ENCODE measurements at places on chromosomes 1 and 21. TPM values are rescaled to one million over a fixed set of nuclear protein-coding genes. Genes with fewer than 3 reads are reported as not detected.

The IFI44L gene
- total RNA-seq: 3.8 TPM

The SPRR2G gene
- not detected for total RNA-seq

The PCAT6 gene
- total RNA-seq: 1.0 TPM

The RUNX1 gene
- total RNA-seq: 67.8 TPM

The C1orf216 gene
- total RNA-seq: 15.9 TPM

The ARV1 gene
- total RNA-seq: 12.2 TPM

The DMBX1 gene
- 0.26 TPM for total RNA-seq

The EIF4G3 gene
- 121 TPM for total RNA-seq

The POU2F1 gene
- 22.9 TPM for total RNA-seq

The NEXN gene
- total RNA-seq: not detected

The NHLH1 gene
- 1.2 TPM for total RNA-seq

The TCHHL1 gene
- not detected for total RNA-seq

The FALEC gene
- not detected for total RNA-seq

DNA sequence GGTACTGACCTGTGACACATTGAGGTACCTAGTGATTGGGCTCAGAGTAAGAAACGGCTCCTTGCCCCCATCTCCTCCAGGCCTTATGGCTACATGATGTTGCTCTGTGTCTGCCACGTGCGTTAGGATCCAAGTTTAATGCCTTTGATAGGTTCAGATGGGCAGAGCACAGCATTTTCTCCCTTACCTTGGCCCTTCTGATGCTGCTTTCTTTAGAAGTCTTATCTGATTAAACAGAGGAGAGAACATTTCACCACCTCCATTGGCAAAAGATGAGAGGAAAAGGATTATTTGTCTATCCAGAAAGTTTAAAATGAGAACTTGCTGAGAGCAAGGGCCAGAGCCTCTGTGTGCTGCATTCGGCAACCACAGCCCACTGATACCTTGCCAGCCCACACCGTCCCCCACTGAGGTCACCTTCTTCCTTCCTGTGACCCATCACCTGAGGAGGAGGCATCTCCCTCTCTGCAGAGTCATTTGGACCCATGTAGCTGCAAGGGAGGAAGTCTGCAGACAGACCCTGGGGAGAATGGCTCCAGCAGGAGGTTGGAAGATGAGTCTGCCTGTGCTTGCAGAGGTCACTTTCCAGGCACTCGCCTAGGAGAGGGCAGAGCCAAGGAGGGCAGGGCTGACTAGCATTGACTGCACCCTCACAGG lies 16.7 kb downstream of the SHISA4 start:
- no peak for DNase-seq
- H3K4me1 ChIP-seq: no peaks in the 10 kb centered on the region
- H3K27ac ChIP-seq: no peak overlapping the region
- H3K27me3 ChIP-seq: peaks cover 7% of the 10 kb centered on the region

DNA sequence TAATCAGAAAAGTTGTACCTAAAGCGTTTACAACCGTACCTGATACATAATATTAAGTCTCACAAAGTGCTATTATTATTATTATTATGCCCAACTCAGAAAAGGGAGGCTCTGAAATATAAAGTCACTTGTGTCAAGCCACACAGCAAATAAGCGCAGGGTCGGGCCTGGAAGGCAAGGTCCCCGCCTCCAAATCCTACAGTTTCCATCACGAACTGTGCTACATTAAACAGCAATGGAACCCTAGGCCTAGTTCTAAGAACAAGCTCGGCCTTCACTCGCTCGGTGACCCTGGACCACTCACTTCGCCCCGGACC lies 549 bp downstream of the PARS2 start:
- no peak for DNase-seq
- peak overlapping the region; percentile 91 for H3K4me3 ChIP-seq
- H3K4me1 ChIP-seq: peaks cover 33% of the 10 kb centered on the region

DNA sequence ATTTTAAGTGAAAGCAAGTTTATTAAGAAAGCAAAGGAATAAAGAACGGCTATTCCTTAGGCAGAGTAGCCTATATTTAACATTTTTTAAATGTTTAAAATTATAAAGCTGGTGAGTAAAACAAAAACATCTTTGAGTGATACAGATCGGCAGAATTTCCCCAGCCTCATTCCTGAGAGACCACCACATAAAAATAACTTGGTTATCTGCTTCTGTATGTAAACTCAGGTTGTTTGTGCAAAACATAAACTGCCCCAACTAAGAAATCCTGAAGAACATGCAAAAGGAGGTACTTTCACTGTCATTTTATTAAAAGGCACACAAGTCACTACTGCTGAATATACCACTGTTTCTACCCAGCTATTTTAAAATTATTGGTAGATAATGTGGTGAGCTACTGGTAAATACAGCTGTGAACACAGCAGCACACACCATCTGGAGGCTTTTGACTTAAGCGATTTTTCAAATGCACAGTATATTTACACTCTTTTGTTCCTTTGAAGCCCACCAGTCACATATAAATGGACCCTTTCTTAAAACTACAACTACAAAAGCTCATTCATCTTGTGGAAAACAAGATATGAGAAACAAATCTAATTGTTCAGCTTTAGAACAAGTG lies 119.3 kb downstream of the RERE start:
- no peaks in the 10 kb centered on the region for H3K27me3 ChIP-seq
- no peak overlapping the region for H3K4me3 ChIP-seq
- no peak for DNase-seq

DNA sequence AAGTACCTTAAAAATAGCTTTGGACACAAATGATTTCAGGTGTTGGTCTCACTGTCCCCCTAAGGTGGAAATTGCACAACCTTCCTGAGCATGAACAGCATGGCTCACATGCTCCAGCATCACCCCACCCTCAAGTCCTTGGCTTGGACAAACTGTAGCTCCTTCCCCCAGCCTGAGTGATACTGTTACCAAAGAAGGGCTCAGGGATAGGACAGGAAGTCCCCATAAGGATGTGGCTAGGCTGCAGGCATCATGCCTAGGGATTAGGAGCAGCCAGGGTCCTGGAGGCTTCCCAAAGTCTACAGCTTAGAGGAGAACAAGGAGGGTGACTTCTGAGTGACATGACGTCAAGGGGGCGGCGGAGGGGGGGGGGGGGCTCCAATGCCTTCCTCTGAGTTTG lies 10.1 kb downstream of the FAM78B start:
- no peak for DNase-seq
- H3K36me3 ChIP-seq: no peaks in the 10 kb centered on the region
- peaks cover 8% of the 10 kb centered on the region for H3K27me3 ChIP-seq
- no peak overlapping the region for H3K4me3 ChIP-seq
- no peaks in the 10 kb centered on the region for H3K4me1 ChIP-seq
- H3K27ac ChIP-seq: no peak overlapping the region

DNA sequence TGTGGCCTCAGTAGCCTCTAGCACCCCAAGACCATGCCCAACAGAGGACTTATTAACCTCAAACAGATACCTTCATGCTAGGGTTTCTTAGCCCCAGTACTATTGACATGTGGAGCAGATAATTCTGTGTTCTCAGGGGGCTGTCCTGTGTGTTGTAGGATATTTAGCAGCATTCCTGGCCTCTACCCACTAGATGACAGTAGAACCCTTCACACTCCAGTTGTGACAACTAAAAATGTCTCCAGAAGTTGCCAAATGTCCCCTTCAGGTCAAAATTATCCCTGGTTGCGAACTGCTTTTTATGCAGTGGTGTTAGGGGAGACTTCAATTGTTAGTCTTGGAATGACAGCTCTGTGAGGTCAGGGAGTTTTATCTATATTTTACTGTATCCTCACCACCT lies 8.1 kb downstream of the KAZN start:
- no peak overlapping the region for H3K4me3 ChIP-seq
- no peak for DNase-seq
- H3K36me3 ChIP-seq: no peaks in the 10 kb centered on the region
- H3K4me1 ChIP-seq: no peaks in the 10 kb centered on the region

GRCh38 chr1:223741861-223742260 lies 29.5 kb downstream of the CAPN2 start:
- H3K27ac ChIP-seq: no peak overlapping the region
- no peak for DNase-seq
- no peaks in the 10 kb centered on the region for H3K4me1 ChIP-seq
- no peaks in the 10 kb centered on the region for H3K27me3 ChIP-seq

GRCh38 chr1:186799689-186800054 lies 29.1 kb upstream of the PLA2G4A start:
- H3K4me3 ChIP-seq: no peak overlapping the region
- no peak for DNase-seq
- no peak overlapping the region for H3K27ac ChIP-seq
- H3K4me1 ChIP-seq: no peaks in the 10 kb centered on the region
- H3K27me3 ChIP-seq: no peaks in the 10 kb centered on the region

GRCh38 chr1:54609301-54609921 lies 13.9 kb downstream of the FAM151A start:
- no peak overlapping the region for H3K4me3 ChIP-seq
- H3K4me1 ChIP-seq: peaks cover 7% of the 10 kb centered on the region
- H3K27me3 ChIP-seq: no peaks in the 10 kb centered on the region
- DNase-seq: peak; percentile 48
- H3K36me3 ChIP-seq: no peaks in the 10 kb centered on the region

DNA sequence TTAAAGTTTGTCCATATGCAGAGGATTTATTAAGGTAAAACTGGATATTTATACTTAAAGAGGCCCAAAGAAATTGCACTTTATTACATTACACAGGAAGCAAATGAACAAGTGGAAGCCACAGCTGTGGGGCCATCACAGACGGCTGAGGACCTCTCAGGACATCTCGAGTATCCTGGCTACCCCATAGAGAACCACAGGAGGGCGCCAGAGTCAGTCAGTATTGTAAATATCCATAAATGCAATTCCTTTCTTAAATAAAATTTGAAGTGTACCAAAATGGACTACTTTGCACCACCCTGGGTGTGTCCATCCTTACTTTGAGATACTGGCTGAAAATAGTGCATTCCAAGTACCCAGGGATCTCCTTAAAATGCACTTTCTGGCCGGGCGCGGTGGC lies 257.2 kb downstream of the MRPL39 start:
- no peaks in the 10 kb centered on the region for H3K4me1 ChIP-seq
- H3K4me3 ChIP-seq: no peak overlapping the region
- peaks cover 7% of the 10 kb centered on the region for H3K36me3 ChIP-seq
- DNase-seq: no peak
- no peak overlapping the region for H3K27ac ChIP-seq

- H3K36me3 ChIP-seq: no peaks in the 10 kb centered on the region
- peaks cover 7% of the 10 kb centered on the region for H3K4me1 ChIP-seq
- H3K27ac ChIP-seq: no peak overlapping the region
- DNase-seq: peak; percentile 61
- H3K27me3 ChIP-seq: peaks cover 6% of the 10 kb centered on the region
Measured at GRCh38 chr1:94805912-94806311, 14.2 kb upstream of the SLC44A3 start.

DNA sequence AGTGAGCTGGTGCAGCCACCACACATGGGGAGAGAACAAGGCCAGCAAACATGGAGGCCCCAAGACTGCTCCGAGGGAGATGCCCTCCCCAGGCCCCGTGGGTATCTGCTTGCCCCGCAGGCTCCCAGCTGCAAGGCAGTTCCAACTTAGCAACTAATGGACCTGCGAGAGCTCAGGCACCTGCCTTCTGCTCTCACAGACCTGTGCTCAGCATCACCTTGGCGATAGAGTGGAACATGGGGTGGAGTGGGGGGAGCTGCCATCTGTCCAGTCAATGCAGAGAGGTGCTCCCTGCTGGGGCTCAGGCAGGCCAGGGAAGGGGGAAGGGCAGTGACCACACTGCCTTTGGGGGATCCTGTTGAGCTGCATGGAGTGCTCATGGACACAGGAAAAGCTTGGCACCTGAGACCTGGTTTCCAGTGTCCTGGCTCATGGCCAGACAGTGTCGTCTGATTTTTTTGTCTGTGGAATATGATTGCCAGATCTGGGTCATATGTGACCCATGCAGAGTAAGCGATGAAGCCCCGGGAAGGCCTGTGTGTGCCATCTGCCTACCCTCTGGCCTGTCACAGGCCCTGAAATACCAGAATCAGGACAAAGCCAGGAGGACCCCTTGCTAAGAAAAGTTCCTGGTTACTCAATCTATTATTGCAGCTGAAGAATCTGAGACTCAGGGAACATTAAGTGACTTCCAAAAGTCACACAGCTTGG lies 39.9 kb upstream of the TENT5C start:
- DNase-seq: no peak
- peaks cover 4% of the 10 kb centered on the region for H3K27me3 ChIP-seq
- H3K4me3 ChIP-seq: no peak overlapping the region
- no peaks in the 10 kb centered on the region for H3K36me3 ChIP-seq
- H3K27ac ChIP-seq: no peak overlapping the region

GRCh38 chr1:55980582-55980981 lies 598.8 kb downstream of the PLPP3 start:
- DNase-seq: no peak
- H3K4me1 ChIP-seq: no peaks in the 10 kb centered on the region
- H3K4me3 ChIP-seq: no peak overlapping the region

GRCh38 chr1:166490437-166490991 lies 323.7 kb upstream of the FAM78B start:
- no peak overlapping the region for H3K27ac ChIP-seq
- no peak for DNase-seq
- H3K4me1 ChIP-seq: peaks cover 7% of the 10 kb centered on the region
- no peaks in the 10 kb centered on the region for H3K27me3 ChIP-seq
- H3K36me3 ChIP-seq: no peaks in the 10 kb centered on the region
- no peak overlapping the region for H3K4me3 ChIP-seq

DNA sequence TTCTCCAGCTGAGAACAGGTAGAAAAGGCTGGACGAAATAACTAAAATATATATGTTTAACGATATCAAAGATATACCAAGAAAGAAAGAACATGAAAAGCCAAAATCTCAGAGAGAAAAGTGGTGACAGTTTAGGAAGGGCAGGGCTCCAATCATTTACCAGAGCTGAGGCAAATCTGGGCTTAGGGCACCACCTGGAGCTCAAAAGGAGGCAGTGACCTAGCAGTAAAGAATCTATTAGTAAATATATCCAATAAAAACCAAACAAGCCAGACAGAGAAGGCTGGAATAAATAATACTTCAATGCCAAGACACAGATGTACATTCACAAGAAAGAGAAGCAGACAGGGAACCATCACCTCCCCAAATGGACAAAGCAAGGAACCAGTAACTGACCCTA lies 43.5 kb downstream of the CHIA start:
- no peaks in the 10 kb centered on the region for H3K27me3 ChIP-seq
- peaks cover 33% of the 10 kb centered on the region for H3K36me3 ChIP-seq
- peaks cover 5% of the 10 kb centered on the region for H3K4me1 ChIP-seq

DNA sequence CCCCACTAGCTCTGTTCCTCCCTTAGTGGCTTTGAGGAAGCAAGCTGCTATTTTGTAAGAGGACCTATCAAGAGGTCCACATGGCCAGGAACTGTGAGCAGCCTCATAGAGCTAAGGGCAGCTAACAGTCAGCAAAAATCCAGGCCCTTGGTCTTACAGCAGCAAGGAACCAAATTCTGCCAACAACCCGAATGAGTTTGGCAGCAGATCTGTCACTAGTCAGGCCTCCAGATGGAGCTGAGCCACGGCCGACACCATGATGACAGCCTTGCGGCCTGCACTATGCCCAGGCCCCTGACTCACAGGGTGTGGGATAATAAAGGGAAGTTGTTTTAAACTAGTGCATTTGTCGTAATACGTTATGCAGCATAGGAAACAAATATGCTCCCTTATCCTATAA lies 28.0 kb upstream of the H3-3A start:
- no peak for DNase-seq
- H3K4me1 ChIP-seq: no peaks in the 10 kb centered on the region
- no peaks in the 10 kb centered on the region for H3K36me3 ChIP-seq
- H3K27ac ChIP-seq: no peak overlapping the region
- H3K27me3 ChIP-seq: no peaks in the 10 kb centered on the region
- no peak overlapping the region for H3K4me3 ChIP-seq
